ENCODE measurements at places on chromosomes 13 and 19.

DNA sequence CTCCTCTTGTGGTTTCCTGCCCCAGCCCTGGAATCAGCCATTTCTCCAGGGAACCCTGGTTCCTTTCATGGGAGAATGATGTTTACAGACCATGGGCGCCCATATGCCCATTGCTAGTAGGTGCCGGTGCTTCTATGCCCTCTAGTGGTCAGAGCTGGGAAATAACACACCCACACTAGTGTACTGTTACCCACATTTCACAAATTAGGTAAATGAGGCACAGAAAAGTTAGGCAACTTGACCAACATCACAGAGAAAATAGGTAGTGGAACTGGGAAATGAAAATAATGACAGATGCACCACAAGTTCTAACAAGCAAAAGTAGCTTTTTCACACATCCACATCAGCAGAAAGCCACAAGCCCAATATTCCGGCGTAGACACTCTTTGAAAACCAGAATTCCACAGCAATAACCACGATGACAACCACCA is 1.3 kb upstream of the CEACAM3 start:
- DNase-seq = no peak

DNA sequence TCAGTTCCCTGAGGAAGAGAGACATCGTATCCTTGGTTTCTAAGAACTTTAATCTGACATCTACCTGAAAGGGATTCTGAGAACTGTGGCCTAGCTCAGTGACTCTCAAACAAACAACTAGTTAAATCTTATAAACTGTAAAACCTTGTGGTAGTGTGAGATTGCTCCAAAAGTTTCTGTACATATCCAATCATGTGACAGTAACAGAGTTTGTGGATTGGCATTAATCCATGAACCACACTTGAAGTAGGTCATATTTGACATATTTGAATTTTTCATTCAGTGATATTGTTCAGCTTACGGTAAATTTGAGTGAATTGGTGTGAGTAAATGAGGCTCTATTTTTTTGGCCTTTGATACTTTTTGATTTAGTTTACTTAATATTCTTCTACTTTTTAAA is 15.0 kb downstream of the TDRD3 start:
- no peak for DNase-seq

DNA sequence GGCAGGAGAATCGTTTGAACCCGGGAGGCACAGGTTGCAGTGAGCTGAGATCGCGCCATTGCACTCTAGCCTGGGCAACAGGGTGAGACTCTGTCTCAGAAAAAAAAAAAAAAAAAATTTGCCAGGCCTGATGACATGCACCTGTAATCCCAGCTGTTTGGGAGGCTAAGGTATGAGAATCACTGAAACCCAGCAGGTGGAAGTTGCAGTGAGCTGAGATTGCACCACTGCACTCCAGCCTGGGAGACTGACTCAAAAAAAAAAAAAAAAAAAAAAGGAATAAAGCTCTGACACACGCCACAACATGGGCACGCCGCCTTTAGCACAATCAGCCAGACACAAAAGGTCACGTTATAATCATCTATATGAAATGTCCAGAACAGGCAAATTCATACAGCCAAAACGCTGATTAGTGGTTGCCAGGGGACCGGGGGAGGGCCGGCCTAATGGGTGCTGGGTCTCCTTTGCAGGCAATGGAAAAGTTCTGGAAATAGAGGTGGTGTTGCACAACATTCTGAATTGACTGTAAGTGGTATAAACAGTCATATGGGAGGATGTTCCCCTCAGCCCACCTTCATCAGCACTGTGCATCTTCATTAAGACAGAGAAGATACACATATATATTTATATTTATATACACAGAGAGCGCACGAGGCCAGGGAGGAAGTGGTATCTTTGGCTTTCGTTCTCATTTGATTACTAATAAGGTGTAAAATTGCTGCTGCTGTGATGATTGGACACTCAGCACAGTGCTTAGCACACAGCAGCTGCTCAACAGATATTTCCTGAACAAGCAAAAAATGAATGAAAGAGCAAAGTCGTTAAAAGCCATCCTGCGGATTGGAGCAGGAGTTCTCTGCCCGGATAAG is 3.8 kb downstream of the HSPBP1 start:
- peak; percentile 42 for DNase-seq

DNA sequence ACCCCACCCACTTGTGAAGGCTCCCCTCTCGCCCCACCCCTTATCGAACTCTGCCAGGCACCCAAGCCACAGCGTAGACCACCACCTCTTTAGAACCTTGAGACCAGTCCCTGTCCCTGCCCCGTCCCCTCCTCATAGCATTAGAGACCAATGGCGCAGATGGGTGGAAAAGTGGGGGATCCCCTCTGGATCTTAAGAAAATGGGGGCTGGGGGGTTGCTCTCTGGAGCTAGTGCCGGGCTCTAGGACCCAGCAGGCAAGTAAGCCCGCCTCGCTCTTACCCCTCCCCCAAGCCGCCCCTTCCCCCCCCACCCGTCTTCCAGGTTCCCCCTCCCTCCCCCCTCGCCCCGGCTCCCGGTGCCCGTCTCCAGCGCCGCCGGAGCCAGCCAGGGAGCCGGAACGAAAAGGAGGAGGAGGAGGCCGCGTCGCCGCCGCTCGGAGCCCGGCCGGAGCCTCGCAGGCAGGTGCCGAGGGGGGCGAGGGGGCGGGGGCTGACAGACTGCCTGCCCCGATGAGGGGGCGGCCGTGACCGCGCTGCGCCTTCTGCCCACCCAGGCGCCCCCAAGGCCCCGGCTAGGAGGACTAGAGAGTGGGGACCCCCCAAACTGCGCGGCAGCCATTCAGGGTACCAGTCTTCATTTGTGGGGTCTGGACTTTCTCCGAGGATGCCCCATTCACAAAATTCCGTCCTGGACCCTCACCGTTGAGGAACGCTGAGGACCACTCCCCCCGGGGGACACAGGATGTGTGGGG is at the start of gene SPRED3:
Gene SPRED3 (plus strand): TSS at position 349 of the 752 bp plus-strand sequence. CDS start 1,606 bp downstream, outside the sequence.
- no peak for DNase-seq

DNA sequence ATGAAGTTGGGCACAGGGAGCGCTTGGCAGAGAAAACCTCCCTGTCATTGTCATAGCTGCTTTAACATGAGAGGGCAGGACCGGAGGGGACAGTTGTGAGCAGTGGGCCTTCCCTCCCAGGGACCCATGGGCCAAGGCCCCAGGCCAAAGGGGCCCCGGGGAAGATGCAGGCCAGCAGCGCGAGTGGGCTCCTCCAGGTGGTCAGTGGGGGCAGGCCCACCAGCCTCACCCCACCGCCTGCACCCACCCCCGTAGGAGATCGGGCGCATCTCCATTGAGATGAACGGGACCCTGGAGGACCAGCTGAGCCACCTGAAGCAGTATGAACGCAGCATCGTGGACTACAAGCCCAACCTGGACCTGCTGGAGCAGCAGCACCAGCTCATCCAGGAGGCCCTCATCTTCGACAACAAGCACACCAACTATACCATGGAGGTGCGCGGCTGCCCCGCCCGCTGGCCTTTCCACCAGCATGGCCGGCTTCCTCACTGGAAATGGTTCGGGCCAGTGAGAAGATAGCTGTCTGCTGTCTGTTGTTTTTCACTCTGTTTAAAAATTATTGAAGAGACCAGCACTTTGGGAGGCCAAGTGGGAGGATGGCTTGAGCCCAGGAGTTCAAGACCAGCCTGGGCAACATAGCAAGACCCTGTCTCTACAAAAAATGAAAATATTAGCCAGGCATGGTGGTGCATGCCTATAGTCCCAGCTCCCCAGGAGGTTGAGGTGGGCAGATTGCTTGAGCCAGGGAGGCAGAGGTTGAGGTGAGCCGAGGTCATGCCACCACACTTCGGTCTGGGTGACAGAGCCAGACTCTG is 18.6 kb downstream of the CAPN12 start:
- no peak for DNase-seq

GRCh38 chr13:51594432-51594831 is 10.2 kb downstream of the WDFY2 start:
- DNase-seq = no peak
